ENCODE measurements at places on chromosomes 6 and 20.

- DNase-seq, result no peak
Observed at GRCh38 chr6:150528648-150529285, 70.9 kb upstream of the PLEKHG1 start.

- no peak for DNase-seq
Observed at GRCh38 chr6:129592516-129593232, 117.3 kb downstream of the ARHGAP18 start.

DNA sequence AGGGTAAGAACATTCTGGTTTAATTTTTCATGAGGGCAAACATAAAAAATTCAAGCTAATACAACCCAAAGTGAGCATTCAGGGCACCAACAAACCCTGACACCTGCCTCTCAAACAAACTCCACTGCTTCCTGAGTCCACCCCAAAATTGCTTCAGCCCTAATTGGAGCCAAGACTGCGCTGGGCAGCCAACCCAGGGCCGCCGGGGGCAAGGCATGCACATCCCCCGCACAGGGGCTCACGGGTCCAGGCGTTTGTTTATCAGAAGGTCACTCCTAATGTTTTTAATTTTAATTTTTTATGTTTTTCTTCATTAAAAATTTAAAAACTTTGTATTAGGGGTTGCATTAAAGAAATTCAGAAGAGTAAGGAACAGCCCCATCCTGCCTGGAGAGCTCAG is 459.1 kb upstream of the CDH4 start:
- DNase-seq, result no peak

DNA sequence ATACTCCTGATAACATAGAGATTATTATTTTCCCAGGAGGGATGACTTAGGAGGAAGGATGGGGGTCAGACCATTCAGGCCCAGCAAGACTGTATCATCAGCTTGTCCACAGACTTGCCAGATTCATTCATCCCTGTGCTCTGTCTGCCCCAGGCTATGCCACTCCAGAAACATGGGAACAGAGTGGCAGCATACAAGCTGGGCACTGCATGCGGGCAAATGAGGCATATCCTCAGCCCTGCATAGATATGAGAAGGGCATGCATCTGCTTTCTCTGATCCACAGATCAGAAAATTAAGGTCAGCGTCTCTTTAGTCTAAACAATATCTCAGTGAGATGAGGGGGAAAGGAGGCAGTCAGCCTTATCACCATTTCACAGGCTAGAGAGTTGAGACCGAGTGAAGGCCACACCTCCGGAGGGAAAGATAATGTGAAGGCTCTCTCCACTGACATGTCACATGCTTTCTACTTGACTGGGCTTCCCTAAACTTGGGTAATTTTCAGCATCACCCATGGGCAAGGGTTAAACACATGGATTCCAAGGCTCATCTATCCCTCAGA is 140.5 kb downstream of the TFAP2B start:
- no peak for DNase-seq

GRCh38 chr20:24950836-24951525 is 1.9 kb downstream of the CST7 start:
- DNase-seq, result no peak

GRCh38 chr6:109381061-109381746 is 1.1 kb downstream of the CD164 start:
- DNase-seq, result no peak

- no peak for DNase-seq
Observed at GRCh38 chr6:121492536-121492935, 57.1 kb downstream of the GJA1 start.

- no peak for DNase-seq
Observed at GRCh38 chr6:149563928-149564325, 2.2 kb upstream of the GINM1 start.

GRCh38 chr20:49681850-49682216 is 31.8 kb downstream of the B4GALT5 start:
- no peak for DNase-seq

- DNase-seq, result no peak
Observed at GRCh38 chr20:2867081-2867864, 6.0 kb upstream of the PTPRA start.

DNA sequence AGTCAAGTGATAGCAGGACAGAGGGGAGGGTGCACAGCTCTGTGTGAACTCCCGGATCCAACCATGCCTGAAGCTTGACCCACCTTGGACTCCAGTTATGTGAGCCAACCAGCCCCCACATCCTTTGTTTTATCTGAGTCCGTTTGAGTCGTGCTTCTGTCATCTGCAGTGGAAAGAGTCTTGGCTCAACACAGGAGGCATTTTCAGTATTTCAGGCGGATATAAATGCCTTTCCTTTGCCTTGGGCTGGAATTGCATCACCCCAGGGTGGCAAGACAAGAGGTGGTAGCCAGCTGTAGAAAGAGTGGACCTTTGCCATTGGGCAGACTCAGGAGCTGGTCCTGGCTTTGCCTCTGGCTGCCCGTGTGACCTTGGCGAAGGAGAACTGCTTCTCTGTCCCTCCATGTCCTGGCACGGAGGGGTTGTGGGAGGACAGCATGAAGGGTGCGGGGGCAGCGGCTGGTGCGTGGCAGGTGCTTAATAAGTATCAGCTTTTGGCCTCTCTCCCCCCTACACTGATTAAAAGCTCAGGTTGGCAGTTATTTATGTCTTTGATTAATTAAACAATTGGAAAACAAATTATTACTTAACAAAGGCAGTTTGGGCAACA is 42.6 kb upstream of the APCDD1L start:
- no peak for DNase-seq

GRCh38 chr6:2862712-2863181 is 21.1 kb upstream of the SERPINB1 start:
- DNase-seq, result no peak

DNA sequence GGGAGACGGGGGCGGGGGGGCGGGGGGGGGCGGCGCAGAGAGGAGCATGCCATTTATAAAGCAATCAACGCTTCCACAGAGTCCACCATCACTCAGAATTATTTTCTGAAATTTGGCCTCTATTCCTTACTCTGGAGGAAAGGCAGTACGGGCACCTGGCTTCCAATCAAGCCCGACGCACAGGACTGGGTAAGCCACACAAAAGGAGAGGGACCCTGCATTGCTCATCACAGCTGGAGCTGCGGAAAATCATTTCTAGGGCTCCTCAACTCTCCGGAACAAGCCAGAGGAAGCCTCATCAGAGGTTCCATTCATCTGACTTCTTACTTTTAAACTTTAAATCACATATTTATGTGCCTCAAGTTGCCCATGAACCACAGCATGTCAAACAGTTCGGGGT is 55.9 kb downstream of the TTI1 start:
- DNase-seq, result no peak

GRCh38 chr6:16403831-16404230 is 165.4 kb downstream of the GMPR start:
- no peak for DNase-seq

DNA sequence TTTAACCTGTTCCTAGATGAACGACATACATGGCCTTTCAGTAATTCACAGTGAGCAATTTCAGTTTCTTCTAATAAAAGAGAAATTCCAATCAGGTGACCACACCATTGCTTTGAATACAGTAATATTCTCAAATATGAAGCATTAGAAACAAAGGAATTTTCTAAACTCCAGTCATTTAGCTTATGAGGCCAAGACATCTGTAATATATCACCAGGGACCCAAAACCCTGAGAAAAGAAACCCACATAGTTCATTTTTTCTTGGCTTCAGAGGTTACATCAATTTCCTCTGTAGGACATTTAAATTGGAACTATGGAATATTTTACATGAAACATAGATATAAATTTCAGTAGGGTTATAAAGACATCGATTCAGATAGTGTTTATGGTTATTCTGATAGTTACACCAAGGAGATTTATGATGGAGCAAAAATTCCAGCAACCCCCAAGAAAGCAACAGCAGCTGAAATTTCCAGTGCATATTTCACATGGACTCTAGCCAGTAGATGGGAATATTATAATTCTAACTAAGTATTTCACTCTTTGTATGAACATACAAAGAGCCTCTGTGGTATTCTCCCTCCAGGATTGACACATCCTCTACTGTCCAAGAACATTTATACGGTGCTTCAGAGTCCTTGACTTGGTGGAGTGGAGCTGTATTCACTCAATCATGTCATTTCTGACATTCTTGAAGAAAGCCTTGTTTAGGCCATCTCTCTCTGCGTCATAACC is 82.9 kb downstream of the ADGRG6 start:
- no peak for DNase-seq

- no peak for DNase-seq
Observed at GRCh38 chr6:1917626-1918371, 308.1 kb downstream of the FOXC1 start.

GRCh38 chr20:48131581-48131980 is 346.3 kb upstream of the SULF2 start:
- no peak for DNase-seq

DNA sequence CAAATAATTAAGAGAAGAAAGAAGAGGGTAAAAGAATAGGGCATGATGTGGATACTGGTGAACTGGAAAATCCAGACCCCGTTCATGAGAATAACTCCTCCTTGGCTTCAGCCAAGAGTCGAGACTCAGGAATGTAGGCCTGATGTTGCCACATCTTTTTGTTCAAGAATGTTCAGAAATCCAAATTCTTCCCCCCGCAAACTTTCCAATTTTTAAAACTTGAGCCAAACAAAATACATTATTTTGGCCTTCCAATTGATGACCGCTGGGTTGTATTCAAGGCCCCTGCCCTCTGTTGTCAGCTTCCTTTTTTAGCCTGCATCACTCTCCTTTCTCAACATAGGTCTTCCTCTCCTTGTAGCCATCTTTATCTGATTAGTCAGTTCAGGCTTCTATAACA is 106.1 kb downstream of the TNFAIP3 start:
- DNase-seq, result no peak

GRCh38 chr6:124765280-124765679 is 197.0 kb upstream of the RNF217 start:
- DNase-seq, result no peak

DNA sequence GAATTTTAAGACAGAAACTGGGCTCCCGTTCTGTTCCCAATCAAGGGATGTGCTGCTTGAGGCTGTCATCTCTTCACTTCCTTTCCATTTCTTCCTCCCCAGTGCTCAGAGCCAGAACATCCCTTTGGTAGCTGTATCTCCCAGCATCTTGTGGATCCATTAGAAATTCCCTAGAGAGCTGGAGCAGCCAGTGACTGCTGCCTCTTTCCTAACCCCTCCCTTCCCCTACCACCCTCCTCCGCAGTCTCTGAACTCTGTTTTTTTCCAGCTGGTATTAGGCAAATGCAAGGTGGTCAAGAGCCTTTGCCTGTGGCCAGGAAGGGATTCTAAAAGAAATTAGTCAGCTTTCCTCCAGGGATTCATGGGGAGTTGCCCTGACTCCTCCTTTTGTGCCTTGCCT is 208.0 kb downstream of the EYA2 start:
- DNase-seq, result no peak

DNA sequence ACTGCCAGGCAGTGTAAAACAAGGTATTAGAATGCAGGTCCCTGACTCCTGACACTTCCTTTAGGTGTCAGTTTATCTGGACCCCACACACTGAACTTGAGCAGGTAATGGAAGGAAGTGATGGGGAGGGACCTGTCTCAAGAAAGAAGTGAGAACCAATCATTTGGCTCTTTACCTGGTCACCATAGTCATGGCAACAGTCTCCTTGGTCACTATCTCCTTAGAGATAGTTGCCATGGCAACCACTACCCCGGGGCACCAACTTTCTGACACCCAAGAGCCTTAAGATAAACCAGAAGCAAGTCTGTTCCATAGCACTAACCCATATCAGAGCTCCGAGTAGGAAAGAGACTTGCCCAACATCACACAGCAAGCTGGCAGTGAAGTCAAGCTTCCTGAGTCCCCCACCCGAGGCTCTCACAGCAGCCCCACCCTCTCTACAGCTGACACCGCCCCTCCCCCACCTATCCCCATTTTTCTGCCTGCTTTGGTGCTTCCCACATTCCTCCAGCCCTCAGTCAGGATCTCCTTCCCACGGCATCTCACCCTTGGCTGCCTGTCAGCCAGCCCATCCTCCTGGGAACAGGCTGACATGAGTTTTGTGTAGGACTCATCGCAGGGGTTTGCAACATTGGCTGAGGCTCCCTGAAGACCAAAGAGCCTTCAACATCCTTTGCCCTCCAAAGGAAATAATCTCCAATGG is 16.3 kb upstream of the HM13 start:
- DNase-seq, result no peak

DNA sequence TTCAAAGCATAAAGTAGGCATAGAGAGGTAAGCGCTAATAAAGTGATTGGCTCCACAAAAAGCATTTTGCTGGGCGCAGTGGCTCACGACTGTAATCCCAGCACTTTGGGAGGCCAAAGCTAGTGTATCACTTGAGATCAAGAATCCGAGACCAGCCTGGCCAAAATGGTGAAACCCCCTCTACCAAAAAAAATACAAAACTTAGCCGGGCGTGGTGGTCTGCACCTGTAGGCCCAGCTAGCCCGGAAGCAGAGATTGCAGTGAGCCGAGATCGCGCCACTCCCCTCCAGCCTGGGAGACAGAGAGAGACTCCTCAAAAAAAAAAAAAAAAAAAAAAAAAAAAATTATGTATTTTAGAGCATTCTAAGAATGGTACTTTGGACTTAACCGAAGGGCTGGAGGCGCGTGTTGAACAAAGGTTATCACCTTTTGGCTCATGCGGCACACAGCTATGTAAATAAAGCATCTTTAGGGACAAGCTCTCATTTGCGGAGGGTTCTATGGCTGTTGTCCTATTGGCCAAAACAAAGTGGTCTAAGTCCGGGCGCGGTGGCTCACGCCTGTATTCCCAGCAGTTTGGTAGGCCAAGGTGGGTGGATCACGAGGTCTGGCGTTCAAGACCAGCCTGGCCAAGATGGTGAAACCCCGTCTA is 17.4 kb downstream of the HFE start:
- no peak for DNase-seq

DNA sequence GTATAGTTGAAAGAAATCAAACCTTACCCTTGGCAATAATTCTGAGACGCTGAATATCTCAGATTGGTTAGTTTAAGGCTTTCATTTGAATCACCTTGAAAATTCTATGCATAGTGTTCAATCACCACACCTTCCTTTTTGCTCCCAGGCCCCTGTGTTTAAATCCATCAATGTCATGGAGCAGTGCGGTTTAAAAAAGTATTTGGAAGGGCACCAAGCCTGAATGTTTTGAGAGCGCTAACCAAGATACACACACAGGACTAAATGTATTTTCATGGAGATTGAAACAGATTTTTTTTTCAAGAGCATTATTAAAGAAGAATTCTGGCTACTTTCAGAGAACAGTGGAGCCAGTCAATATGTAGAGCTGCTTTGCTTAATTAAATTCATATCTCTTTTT is 195.7 kb downstream of the CENPW start:
- no peak for DNase-seq

GRCh38 chr6:7912024-7912423 is 1.4 kb upstream of the TXNDC5 start:
- no peak for DNase-seq

GRCh38 chr20:44959638-44960102 is 527 bp downstream of the TOMM34 start:
- DNase-seq, result no peak

DNA sequence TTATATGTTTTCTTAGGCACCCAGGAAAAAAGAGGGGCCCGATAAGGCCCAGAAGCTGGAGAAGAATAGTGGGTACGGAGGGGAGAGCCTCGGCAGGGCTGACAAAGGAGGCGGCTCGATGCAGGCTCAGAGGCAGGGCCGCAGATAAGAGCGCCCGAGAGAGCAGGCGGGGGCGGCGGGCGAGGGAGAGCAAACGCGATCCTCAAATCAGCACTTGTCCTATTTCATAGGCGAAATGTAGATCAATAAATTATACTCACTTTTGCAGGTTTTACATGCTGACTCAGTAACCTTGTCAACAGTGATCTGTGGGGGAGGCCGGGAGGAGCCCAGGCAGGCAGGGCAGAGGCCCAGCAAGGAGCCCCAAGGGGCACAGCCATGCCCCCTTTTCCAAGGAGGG is 42.6 kb downstream of the GRM4 start:
- DNase-seq, result no peak

GRCh38 chr20:58064411-58065010 is 163.9 kb downstream of the ANKRD60 start:
- DNase-seq, result no peak

Measured in hypothalamus (tissue), 51 donors.